ENCODE measurements at places on chromosomes 3 and 15.
A peak's percentile ranks its signal among the peaks of the same experiment; 100 is the strongest.

- no peak for DNase-seq
These were observed 68.5 kb downstream of the CPN2 start for GRCh38 chr3:194282436-194283122.

GRCh38 chr3:191634902-191635301, 173.9 kb downstream of the PYDC2 start:
- no peak for DNase-seq

DNA sequence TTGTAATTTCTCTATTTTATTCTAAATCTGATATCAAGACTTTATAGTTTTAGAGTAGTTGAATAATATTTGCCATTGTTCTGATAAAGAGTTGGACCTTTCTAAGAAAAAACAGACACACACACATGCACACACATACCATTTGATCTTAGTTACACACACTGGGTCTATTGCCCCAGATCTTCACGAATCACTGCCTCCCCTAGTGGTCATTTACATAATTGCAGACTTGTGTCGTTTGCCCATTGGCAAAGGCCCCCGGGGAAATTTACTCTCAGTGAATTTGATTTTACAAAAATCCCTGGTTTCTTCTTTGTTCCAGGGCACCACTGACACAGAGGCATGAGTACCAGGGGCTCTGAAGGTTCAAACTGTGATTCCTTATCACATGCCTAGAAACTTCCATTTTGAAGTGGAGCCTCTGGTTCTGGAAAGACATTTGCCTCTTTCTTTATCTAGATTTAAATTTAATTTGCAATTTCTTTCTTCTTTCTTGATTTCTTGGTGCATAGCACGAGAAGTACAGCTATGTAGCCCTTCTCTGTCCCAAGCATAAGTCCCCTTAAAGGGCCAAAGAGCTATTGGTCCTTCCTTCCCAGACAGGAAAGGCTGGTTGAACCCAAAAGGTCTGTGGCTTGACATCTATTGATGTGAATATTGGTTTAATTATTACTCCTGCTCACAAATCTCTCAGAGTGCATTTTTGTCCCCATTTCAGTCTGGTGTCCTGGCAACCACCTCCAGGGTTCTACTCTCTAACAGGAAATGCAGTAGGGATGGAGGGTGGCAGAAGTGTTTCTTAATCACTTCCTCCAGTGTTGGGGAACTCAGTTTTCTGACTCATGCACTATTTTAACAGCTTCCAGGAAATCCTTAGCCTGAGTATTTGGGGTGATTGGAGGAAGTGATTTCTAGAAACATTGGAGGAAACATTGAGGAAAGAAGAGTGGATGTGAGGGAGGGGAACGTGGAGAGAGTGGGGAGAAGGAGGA, 32.4 kb upstream of the SLC6A11 start:
- peak; percentile 24 for DNase-seq

DNA sequence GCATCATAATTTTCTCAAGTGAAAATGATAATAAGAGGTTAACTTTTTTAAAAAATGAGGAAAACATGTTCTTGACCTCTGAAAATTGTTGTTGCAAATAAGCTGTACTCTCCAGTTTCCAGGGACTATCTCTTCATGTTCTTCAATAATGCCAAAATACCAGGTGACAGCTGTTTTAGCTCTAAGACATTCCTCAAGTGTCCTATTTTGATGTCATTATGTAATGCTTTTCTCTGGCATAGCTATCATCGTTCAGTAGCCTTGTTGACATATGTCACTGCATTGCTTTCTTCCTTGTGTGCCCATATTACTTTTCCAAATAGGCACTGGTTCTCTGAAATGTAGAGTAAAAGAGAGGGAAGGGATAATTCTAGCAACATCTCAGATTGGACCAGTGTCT, 5.7 kb upstream of the FILIP1L start:
- DNase-seq = no peak

DNA sequence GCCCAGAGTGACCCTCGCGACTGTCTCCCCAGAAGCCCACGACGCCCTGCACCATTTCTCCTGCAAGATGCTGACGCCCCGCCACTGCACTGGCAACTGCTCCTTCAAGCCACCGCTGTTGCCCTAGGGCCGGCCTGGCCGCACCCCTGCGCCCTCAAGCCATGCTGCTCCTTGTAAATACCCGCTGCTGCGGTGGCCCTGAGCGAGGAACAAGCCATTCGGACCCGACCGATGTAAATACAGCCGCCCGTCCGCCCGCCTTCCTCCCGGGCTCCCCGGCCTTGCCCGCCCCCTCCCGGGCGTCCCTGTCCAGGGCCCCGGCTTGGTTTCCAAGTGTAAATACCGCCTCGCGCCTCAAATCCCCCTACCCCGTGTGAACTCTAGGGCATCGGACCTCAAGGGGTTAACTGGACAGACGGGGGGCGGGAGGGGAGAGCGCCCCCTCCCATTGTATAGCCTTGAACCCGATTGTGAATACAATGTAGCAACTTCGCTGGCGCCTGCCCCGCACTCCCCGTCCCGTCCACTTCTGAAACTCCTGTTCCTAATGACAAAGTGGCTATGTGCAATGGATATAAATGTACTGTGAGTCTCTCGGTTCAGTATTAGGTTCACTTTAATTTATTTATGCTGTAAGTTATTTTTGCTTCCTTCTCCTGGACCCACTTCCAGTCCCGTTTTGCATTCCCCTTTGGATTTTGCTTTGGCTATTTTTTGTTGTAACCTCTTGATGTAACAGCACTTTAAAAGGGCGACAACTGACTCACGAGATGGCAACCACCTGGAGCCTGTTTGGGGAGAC, 5.9 kb downstream of the RNU6-1 start:
- peak; percentile 43 for DNase-seq

DNA sequence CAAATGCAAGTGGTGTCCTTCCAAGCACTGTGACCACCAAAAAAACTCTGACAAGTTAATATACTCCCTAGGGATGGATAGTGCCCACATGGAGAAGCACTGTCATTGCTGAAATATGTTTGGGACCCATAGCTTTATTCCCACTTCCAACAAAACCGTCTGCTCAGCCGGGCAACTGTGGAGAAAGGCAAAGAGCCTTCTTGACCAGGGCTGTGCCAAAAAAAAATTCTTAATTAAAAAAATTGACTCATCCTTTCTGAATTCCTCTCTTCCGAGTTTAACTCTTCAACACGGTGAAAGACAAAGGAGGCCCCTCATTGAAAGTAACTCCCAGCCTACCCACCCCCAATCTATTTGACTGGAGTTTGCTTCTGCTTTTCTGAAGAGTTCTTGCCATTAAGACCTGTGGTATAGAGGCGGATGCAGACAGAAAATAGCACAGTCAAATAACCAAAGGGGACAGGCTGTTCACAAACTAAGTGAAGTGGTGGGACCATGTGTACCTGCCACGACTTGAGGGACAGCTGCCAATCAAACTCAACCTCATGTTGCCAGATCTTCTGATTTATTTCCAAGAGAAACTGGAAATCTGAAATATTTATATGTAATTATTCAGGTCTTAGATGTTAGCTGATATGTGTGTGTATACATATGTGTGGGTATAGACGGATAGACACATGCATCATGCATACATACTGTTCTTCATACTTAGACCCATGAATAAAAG, 135.4 kb upstream of the PFN2 start:
- peak; percentile 78 for DNase-seq

- DNase-seq = peak; percentile 87
These were observed 22.7 kb downstream of the SSUH2 start for GRCh38 chr3:8621872-8622271.

- no peak for DNase-seq
These were observed 21.8 kb downstream of the CRABP1 start for GRCh38 chr15:78361771-78362506.

- DNase-seq = peak; percentile 89
These were observed 67.5 kb downstream of the TMEM44 start for GRCh38 chr3:194565597-194566190.

DNA sequence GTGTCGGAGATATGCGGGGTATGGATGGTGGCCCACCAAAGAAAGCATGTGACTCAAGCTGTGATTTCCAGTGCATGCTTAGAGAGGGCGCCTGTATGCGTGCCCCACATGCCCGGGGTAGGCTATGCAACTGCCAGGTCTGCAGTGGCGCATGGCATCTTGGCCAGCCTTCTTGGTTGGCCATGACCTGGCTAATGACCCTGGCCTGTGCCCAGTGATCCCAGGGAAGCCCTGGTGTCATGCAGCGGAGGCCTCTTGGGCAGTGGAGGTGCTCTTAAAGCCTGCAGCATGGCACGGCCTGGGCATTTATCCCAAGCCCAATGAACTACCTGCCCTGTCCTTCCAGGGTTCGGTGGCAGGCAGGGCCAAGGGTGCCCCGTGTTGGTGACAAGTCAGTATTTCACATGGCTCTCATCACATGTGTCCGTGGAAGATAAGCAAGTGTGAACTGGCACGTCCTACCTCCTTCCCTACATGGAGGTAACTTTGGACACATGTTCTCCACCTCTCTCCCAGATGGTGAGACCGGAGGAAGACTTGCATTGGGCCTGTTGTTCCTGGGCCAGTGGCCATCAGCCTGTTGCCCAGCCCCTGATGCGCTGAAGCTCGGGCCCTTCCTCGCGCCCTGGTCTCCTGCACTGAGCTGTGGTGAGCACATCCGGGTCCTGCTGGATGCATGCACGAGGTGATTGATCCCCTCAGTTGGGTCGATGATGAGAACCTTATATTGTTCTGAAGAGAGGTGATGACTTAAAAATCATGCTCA, 192.0 kb downstream of the UBE3A start:
- DNase-seq = no peak

GRCh38 chr3:68878962-68879361, 53.4 kb downstream of the TAFA4 start:
- no peak for DNase-seq

- peak; percentile 21 for DNase-seq
These were observed 16.7 kb downstream of the TPRG1 start for GRCh38 chr3:189188466-189188865.

GRCh38 chr3:115667738-115668065, 44.4 kb downstream of the GAP43 start:
- DNase-seq = no peak

DNA sequence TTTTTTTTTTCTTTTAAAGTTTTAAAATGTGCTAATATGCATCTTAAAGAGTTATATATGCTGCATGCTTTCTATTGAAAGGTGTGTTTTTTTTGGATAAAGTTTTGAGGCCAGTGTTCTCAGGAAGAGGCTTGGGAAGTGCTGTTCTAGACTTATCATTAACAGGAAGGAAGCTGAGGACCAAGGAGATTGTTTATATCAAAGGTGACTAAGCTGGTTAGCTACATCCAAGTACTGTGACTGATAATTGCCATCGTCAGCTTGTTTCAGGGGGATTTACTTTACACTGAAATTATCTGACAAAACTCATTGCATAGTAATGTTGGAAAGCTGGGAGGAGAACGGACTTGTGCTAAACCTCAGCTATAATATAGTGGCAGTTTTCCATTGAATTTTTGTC, 36.3 kb upstream of the UTS2B start:
- DNase-seq = no peak

- no peak for DNase-seq
These were observed 25.7 kb downstream of the VPS39 start for GRCh38 chr15:42182328-42182886.

DNA sequence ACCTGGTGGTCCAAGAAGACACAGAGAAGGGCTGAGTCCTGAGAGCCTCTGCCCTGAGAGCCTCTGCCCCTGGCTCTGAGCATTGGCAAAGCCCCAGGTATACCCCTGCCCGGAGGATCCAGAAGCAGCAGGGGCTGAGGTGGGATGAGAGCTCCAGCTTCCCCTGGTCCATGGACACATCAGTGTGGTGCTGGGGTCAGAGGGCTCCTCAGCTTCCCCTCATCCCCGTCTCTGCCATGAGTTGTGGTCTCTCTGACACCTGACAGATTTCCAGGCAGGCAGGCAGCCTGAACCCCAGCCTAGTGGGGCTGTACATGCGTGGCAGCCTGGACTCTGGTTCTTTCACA, 3.5 kb upstream of the KLF15 start:
- no peak for DNase-seq

DNA sequence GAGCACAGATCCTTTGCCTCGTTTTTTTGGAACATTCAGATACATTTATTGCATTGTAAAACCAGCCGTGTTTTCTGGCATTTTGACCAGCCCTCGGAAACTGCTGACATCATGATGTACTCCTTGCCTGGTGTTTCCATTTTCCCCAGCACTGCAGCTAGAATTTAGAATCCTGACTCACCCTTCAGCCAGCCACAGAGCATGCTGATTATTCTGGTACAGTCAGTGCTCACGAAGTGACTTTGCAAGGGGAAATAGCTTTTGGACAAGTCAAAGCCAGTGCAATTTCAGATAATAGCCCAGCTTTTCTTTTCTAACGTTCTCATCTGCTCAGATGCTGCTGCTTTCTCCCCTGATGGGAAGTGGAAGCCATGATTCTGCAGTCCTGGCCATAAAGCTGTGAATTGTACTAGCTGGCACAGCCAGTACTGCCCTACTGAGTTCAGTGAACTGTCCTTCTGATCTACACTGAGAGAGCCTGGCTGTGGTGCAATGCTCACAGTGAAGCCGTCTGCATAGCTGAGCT, 12.1 kb upstream of the CNBP start:
- DNase-seq = peak; percentile 92

- no peak for DNase-seq
These were observed 22.6 kb downstream of the TGFBR2 start for GRCh38 chr3:30628901-30629590.

DNA sequence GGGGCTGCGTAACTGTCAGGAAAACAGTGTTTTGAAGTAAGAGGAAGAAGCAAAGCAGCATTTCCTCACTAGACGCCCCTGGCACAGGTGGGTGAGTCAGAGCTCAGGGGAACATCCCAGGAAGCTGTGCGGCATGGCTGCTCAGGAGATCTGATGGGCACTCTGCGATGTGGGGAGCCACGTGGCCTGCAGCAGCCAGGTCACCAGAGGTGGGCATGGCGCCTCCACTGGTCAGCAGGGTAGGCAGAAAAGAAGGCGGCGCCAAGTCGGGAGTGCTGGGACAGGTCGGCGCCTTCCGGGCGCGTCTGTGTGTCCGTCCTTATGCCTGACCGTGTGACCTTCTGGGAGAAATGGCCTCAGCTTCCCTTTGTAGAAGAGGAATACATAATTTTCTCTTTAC, 249.9 kb upstream of the ST8SIA2 start:
- DNase-seq = no peak

DNA sequence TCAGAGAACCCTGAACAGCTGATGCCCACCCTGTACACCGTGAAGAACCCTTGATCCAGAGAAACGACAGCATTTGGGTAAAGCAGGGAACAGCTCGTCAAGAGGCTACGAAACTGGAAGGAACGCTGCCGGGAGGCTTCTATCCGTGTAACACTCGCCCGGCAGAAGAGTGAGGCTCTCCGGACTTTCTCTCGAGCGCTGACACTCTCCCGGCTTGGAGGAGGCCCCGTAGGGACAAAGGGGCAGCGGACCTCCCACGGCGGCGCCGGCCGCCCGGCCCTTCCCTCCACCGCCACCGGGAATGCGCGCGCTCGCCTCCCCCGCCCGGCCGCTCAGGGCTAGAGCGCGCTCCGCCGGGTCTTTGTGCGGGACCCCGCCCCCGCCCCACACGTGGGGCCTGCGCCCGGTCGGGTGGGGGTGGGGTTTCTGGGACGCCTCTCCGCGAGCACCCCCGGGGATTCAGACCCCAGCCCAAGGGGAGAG, 1.7 kb downstream of the HYAL2 start:
- peak; percentile 77 for DNase-seq

GRCh38 chr3:100117093-100117492, 2.8 kb upstream of the FILIP1L start:
- DNase-seq = no peak

All from fibroblast of skin of scalp (primary cell).